Activated T-cell treated with anti-CD3 and anti-CD28 coated beads for 24 hours (primary cell): ENCODE measurements at places on chromosomes 1 and 21.
A peak's percentile ranks its signal among the peaks of the same experiment; 100 is the strongest.

DNA sequence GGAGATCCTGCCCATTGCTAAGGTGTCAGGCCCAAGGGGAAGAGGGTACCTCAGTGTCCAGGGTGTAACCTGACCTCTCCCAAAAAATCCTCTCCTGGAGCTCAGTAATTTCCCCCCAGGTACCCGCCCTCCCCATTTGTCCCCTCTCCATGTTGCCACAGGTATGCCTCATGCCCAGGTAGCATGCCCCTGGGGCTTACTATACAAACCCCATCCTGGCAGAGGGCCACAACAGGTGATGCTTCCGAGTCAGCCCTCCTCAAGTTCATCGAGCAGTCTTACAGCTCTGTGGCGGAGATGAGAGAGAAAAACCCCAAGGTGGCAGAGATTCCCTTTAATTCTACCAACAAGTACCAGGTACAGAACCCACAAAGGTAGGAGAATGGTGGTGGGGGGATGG is 15.7 kb downstream of the ATP1A4 start:
- DNase-seq, result no peak

- DNase-seq, result no peak
Measured at GRCh38 chr21:14206222-14206621, 4.5 kb downstream of the LIPI start.

- no peak for DNase-seq
Measured at GRCh38 chr1:178500936-178501554, 4.3 kb upstream of the CLEC20A start.

DNA sequence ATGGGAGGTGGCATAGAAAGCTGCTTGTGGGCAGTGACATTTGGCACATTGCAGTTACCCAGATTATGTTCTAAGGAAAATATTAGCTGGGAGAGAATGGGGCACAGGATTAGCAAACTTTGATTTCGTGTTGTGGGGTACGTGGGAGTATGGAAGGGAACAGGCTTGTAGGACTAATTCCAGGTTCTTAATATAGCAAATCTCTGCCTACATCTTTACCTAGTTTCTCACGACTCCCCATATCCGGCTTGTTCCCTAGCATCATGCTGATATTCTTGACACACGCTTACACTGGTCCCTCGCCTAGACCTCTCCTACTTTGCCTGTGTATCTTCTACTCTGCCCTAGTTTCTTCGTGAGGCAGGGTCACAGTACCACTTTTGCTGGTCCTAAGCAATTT is 293.9 kb upstream of the PLXNA2 start:
- no peak for DNase-seq

GRCh38 chr1:69451196-69451595 is 116.5 kb upstream of the LRRC7 start:
- DNase-seq, result no peak

DNA sequence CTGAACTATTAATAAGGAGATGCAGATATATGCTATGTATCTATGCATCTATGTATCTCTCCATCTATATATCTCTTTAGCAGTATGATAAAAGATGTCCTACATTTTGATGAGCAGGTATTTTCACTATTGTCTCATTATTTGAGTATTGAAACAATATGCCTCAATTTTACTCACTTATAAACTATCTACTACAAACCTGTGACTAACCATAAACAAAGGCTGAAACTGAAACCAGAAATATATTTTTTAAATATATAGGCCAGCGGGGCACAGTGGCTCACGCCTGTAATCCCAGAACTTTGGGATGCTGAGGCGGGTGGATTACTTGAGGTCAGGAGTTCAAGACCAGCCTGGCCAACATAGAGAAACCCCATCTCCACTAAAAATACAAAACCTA is 22.0 kb downstream of the EIF4G3 start:
- no peak for DNase-seq

DNA sequence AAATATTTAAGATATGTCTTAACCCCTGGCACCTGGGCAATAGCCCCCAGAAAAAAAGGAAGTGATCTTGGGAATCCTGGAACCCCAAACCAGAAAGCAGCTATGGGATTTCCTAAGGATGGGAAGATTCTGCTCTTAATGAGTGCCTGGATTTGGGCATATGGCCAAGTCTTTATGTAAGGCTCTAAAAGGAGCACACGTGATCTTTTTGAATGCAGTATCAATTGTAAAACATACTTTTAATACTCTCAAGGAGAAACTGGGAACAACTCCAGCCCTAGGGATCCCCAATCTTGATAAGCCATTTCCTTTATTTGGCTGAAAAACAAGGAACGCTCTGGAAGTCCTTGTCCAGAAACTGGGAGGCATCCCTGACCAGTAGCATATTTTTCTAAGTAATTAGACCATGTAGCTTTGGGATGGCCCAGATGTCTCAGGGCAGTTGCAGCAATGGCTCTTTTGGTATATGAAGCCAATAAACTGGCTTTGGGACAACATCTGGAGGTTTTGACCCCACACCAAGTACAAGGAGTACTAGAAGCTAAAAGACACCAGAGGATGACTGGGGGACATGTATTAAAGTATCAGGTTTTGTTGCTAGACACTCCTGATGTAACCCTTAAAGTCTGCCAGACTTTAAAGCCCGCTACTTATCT is 80.9 kb upstream of the KIAA0040 start:
- DNase-seq, result no peak

GRCh38 chr1:203354246-203354645 is 3.3 kb upstream of the FMOD start:
- no peak for DNase-seq

- DNase-seq, result no peak
Measured at GRCh38 chr1:60223158-60223557, 149.6 kb upstream of the C1orf87 start.

GRCh38 chr1:67262735-67263134 is 44.9 kb upstream of the IL12RB2 start:
- DNase-seq, result no peak

- no peak for DNase-seq
Measured at GRCh38 chr1:57270927-57271698, 152.7 kb downstream of the DAB1 start.

DNA sequence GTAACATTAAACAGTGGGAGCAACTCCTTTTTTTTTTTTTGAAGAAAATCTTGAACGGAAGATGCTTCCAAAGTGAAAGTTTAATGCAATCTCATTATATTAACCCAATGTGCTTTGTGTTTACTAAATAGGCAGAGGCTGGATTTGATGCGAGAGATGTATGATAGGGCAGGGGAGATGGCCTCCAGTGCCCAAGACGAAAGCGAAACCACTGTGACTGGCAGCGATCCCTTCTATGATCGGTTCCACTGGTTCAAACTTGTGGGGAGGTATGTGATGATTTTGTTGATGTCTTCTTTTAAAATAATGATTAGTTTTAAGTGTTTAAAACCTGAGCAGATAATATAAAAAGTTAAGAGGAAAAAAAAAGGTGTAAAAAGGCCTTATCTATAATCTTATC is 74.2 kb upstream of the PGD start:
- DNase-seq, result no peak

DNA sequence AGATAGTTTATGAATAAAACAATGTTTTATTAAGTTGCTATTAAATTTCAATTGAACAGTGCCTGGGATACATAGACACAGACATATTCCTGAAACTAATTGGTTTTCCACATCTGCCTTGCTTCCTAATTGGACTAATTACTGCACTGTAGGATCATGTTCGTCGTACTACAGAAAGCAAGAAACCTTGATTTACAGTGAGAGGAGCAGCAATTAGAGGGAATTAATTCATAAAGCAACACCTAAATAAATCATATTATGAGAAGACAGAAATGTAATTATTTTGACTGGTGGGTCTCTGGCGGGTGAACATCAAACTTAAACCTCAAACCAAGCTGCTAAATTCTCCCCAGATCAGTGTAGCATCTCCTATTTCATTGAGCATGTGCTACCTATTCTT is 124.6 kb upstream of the CAMK1G start:
- DNase-seq, result no peak

DNA sequence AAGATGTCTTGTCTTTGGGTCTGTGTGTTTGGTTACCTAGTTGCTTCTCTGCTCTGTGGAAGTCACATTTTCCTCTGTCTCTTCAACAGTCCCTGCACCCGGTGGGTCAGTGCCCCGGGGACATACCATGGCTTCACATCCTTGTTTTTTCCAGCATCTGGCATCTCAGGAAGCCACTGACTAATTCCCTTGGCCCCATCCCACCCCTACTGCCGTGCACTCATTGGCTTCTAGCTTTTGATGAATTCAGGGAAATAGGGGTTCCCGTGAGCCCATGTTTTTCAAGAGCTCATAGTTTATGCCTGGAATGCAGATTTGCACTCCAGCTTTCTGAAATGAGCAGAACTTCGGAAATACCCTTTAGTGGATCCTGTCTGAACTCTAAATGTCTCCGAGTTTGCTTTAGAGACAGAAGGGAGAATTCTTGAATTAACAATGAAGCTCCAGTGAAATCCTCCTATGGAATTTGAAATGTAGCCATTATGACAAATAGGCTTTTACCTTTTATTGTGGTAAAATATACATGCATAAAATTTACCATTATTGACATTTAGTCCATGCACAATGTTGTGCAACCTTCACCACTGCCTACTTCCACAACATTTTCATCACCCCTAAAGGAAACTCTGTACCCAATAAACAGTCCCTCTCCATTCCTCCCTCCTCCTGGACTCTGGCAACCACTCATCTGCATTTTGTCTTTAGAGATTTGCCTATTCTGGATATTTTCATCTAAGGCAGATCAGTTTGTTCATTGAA is 67.5 kb downstream of the CLIC6 start:
- no peak for DNase-seq

GRCh38 chr1:110438893-110439292 is 12.1 kb upstream of the PROK1 start:
- DNase-seq, result no peak

- DNase-seq, result peak; percentile 17
Measured at GRCh38 chr1:31587720-31588423, 11.6 kb downstream of the TINAGL1 start.
